NCI-H1694 treated with DMSO at 0.1 percent for 48 hours (cell line): ENCODE measurements at places on chromosomes 12 and 14.
A peak's percentile ranks its signal among the peaks of the same experiment; 100 is the strongest.

GRCh38 chr12:12167847-12168246, 97.1 kb downstream of the BCL2L14 start:
- no peak for DNase-seq

DNA sequence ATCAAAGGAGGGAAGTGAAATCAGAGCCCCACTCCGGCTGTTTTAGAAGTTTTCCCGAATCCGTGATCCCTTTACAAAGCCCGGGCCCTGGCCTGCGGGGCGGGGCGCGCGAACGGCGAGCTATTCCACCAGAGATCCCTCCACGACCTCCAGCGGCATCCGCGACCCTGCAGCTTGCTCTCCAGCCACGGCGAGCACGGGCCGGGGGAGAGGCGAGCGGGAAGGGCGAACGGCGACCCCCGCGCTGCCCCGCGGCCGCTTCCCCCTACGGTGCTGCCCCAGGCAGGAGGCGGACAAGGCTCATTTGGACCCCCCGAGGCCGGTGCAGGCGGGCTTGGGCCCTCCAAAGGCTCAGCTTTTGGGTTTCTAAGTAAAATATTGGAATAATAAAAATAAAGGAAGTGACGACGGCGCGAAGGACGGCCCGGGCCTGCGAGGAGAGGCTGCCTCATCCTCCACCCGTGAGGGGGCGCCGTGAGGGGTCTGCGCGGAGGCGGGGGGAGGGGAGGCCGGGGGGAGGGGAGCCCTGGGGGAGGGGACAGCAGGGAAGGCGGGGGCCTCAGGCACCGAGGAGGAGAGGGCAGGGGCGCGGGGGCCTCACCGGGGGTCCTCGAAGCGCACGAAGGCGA, 613 bp downstream of the SRSF9 start:
- DNase-seq, result no peak

DNA sequence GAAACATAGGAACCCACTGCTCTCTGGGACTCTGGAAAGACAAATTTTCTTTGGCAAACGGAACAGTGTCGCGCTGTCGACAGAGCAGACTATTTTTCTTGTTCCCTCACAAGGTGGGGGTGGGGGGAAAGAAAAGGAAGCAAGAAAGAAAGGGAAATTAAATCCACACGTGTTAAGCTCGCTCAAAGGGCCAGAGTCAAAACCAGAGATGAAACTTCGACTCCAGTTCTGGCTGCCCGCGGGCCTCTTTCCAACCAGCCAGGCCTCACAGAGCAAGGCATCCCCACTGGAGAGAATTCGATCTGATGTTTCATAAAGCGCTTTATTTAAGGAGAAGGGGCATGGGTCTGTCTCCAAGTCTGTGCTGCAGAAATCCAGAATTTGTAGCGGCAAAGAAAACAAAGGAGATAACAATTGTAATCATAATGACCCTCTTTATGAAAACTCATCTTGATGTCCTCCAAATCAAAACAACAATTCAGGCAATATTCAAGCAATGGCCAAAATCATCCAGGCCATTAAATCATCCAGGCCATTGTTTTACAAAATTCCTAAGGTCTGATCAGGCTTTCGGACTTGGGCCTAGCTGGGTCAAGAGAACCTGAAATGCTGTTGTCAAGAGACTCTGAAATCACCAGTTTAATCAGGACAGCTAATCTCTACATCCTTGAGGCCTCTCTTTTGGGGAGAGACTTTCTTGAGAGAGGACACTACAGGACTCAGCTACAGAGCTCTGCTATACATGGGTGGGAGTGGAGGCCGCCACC, 5.3 kb upstream of the TBX5 start:
- no peak for DNase-seq

- peak; percentile 88 for DNase-seq
Measured at GRCh38 chr14:20530771-20531571, 25.6 kb downstream of the RNASE10 start.

DNA sequence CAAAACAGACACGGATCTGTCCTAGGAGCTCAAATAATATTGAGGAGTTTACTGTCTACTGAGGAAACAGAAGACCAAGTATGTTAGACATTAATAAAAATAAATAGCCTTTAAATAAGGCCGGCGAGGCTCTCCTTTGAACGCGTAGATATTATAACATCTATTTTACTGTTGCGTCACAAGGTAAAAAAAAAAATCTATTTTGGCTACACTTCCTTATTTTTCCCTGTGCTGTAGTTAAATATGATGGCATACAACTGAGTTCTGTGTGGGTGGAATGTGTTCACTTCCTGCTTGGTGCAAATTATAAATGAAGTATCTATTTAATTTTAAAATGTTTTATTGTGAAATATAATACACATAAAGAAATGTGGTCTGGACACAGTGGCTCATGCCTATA, 17.2 kb upstream of the RAD52 start:
- DNase-seq, result no peak
